ENCODE measurements at places on chromosomes 6 and 20.

- no peak for DNase-seq
Observed at GRCh38 chr20:61668771-61669503, 396.7 kb downstream of the TAF4 start.

GRCh38 chr6:149847939-149848267, 16.3 kb downstream of the LRP11 start:
- DNase-seq = no peak

- DNase-seq = no peak
Observed at GRCh38 chr6:163346497-163346961, 68.0 kb upstream of the QKI start.

- no peak for DNase-seq
Observed at GRCh38 chr6:117574198-117574597, 28.1 kb downstream of the GOPC start.

GRCh38 chr6:4224067-4224978, 88.9 kb upstream of the ECI2 start:
- DNase-seq = no peak

DNA sequence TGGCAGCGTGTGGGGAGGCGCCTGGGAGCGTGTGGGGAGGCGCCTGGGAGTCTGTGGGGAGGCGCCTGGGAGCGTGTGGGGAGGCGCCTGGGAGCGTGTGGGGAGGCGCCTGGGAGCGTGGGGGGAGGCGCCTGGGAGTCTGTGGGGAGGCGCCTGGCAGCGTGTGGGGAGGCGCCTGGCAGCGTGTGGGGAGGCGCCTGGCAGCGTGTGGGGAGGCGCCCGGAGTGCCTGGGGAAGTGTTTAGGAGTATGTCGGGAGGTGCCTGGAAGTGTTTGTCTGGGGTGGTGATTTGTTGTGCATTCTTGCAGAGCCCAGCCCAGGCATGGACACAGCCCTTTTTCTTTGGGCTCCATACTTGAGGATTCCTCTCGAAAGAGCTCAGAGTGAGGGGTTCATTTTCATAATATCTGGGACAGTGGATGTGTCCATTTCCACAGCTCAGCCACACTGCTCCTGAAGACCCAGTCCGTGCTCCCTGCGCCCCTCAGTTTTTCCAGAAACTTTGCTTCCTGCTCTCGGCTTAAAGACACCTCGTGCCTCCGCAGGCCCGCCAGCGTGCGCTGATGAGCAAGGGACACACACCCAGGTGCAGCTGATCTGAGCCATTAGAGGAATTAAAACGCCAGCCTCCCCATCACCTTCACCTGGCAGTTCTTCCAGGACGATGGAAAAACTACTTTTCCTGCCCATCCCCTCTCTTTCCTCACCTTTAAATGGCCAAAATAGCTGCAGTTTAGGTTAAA, 172.2 kb upstream of the THBS2 start:
- no peak for DNase-seq

- DNase-seq = no peak
Observed at GRCh38 chr6:33405386-33405940, 5.4 kb upstream of the PHF1 start.

- peak; percentile 74 for DNase-seq
Observed at GRCh38 chr6:136791296-136792094, 782 bp downstream of the MAP3K5 start.

- DNase-seq = no peak
Observed at GRCh38 chr6:140355476-140355875, 981.0 kb upstream of the CITED2 start.

GRCh38 chr6:9461188-9461587, 953.7 kb downstream of the TFAP2A start:
- no peak for DNase-seq

GRCh38 chr20:11260611-11261010, 586.8 kb upstream of the JAG1 start:
- DNase-seq = no peak

- DNase-seq = no peak
Observed at GRCh38 chr6:100185615-100186014, 191.6 kb upstream of the MCHR2 start.

DNA sequence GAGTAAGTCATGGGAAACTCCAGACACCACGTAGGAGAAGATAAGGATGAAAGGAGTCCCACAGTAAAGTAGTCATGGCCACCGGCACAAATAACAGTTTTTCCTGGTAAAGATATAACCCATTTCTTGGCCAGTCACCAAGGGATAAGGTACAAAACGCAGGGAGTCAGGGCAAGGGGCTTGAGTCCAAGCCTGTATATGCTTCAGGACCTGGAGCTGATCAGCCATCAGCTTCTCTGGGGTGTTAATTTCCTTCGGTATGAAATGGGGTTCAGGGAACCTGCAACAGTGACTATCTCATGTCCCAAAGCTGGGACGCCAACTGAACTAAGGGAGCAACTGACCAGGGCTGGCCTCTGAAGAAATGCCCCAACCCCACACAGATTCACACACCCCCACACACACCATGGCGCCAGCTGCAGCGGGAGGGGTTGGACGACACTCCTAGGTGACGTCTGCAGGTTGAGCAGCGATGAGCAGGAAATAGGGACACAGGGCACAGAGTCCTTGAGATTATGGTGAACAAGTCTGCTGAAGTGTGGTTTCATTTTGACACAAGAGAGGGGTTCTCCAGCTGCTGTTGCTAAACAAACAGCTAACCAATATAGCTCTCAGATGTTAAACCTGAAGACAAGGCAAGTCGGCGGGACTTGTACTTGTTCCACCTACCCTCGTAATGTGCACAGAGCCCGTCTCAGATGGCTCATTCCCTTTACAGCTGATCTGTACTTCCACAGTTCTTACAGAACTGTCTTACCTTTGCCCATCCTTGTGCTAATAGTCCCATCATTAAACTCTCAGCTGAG, 7.4 kb upstream of the ADTRP start:
- no peak for DNase-seq

- peak; percentile 38 for DNase-seq
Observed at GRCh38 chr6:158043586-158044524, 62.2 kb downstream of the SYNJ2 start.

GRCh38 chr6:47348316-47348863, 38.7 kb upstream of the TNFRSF21 start:
- no peak for DNase-seq

- no peak for DNase-seq
Observed at GRCh38 chr20:36490191-36490590, 51.1 kb upstream of the MYL9 start.

GRCh38 chr6:138182939-138183789, 21.4 kb downstream of the ARFGEF3 start:
- peak; percentile 70 for DNase-seq

DNA sequence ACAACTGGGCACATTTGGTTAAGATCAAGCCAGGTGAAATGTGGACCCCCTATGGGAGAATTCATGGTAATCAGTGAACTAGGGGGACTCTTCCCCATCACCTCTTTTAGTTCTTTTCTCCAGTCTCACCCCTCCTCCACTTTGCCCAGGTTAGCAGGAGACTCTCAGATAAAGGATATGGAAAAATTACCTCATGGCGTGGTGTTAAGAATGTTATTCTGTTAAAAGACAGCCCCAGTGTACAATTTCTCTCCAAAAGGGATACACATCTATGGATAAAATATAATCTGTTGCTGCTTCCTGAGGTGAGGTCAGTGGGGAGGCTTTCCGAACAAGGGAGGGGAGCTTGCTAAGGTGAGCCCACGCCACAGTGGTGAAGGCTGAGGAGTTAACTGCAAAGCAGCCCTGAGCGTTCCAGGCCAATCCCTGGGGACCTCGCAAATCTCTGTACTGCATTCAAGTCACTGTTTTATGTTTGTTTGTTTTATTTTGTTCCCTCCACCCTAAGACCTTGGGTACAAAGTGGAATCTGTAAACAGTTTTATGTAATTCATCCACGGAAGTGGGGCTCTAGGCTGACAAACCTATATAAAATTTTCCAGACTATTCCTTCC, 52.0 kb downstream of the ADGRF1 start:
- no peak for DNase-seq

DNA sequence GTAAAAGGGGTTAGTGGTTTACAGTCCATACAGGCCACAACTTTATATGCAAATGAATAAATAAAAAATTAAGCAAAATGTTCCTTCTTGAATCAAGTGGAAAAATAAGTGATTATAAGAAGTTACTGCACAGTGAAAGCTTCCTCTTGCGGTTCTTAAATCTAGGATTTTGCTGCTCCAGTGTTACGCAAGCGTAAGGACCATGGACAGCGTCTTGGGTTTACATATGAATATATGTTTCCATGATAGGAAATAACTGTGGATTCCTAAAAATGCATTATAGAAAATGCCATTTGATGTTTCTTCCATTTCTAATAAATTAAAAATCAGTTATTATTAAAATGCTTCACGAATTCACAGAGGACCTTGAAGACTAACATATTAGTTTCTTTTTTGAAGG, 176.6 kb upstream of the POU3F2 start:
- DNase-seq = no peak

DNA sequence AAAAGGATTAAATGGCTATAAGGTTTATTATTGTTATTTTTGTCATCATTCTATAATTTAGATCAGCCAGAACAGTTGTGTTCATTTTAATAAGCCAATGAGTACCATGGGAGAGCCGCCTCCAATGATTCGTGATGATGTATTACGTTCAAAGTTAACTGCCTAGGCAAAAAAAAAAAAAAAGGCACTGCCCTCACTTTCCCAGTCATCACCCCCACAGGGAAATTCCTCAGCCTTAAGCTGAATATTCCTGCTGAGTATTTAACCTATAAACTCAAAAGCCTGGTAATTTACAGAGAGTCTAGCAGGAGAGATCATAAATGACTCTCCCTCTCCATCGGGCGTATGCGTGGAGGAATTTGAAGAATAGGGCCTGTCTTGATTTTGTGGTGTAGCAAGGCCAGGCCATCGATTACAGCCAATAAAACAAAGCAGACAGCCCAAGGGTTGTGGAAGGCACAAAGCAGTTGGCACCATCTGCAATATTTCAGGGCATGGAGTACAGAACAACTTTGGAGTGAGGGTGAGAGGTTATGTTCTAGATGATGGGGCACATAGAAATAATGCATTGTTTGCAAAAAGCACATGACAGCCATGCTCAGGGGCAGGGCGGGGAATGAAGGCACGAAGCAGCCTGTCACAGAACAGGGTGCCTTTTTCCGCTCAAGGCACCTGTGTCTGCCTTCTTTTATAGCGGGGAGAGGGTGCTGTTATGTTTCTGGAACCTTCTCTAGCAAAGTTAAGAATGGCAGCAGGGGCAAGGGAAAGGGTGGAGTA, 138.2 kb upstream of the DTNBP1 start:
- DNase-seq = no peak

DNA sequence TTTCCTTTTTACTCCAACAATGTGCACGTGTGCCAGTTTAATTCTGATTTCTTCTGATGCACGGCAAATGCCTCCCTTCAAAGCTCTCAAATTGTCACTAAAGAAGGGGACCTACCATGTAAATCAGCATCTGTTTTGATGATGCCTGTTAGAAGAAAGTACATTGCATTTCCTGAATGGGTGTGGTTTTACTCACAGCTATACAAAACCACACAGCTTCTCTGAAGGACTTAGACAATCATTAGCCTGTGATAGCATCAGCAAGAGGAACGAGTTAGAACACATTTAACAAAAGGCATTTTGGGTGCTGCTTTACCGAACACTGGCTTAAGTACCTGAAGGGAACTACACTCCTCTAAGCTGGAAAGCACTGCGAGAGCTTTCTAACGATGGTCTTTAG, 109.4 kb downstream of the ATXN1 start:
- DNase-seq = no peak

DNA sequence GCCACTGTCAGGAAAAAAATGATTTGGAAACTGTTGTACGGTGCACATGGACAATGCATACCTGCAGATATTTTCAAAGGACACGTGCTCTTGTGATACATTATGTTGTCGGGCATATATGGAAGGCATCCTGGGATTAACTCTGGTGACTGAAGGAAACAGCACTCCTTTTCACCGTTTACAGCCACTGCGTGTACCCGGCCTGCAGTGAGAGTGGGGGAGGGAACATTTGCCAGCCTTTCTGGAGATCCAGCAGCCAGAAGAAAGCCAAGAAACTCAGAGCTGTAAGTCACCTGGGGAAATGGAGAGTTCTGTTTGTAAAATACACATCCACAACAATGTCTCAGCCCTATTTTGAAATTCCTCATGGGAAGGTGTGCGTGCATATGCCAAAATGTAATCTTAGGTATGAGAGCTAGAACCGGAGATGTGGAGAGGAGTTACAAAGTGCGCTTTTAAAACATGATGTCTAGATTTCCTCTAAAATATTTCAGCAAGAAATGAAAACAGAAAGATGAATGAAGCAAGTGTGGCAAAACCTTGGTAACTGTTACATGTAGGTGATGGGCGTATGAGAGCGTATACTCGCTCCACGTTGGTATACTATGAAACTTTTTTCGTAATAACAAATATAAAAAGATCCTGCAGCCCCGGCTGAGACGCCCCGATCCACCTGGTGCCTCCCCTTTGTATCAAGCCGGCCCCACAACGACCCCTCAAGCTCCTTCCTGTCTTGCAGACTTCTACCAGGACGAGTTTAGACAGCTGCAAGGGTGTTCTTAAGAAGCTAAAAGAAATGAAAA, 8.6 kb upstream of the FOXF2 start:
- DNase-seq = no peak

DNA sequence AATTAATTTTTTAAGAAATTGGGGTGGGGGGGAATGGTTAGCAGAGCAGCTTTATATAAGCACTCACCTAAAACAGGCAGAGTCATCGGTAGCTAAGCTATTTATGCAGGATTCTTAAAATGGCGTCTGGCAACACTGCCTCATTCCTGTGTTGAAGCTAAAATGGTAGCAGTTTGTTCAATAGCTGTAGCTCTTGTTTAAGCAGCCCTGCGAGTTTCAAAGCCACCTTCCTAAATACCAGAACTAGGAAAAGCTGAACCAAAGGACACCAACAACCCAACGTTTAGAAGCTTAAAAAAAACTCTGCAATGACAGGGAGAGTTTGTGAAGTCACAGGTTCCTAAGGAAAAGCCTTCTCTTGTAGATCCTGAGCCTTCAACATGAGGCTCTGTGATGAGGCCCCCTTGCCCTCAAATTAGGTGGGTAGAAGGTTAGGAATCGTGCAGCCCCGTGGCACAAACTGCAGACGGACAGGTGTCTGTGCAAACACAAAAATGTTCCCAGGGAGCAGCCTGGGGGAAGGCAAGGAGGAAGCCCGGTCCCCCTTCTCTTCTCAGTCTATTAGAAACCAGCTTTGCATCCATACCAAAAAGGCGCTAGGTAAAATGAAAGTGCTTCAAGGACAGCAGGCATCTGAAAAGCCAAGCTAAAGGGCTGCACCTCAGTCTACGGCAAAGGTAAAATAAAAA, 4.7 kb downstream of the ZMYND8 start:
- peak; percentile 77 for DNase-seq

DNA sequence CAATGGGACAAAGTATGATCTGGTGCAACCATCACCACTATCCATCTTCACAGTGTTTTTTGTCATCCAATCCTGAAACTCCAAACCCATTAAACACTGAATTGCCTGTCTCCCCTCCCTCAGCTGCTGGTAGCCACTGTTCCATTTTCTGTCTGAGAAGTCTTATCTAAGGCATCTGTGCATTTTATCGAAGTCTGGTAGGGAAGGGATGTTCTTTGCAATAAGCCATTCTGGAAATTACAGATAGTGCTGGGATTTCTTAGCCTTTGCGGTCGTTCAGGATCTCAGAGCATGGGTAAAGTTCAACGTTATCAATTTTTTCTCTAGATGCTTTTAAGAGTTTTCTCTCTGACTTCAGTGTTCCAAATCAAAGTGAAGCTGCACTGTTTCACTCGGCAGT, 24.1 kb downstream of the KIF25 start:
- DNase-seq = no peak

Data from cerebellar cortex (tissue), 1 donor.